Activated CD4-positive, alpha-beta memory T cell treated with anti-CD3 and anti-CD28 coated beads for 36 hours (primary cell): ENCODE measurements at places on chromosomes 1 and 21.
A peak's percentile ranks its signal among the peaks of the same experiment; 100 is the strongest.

DNA sequence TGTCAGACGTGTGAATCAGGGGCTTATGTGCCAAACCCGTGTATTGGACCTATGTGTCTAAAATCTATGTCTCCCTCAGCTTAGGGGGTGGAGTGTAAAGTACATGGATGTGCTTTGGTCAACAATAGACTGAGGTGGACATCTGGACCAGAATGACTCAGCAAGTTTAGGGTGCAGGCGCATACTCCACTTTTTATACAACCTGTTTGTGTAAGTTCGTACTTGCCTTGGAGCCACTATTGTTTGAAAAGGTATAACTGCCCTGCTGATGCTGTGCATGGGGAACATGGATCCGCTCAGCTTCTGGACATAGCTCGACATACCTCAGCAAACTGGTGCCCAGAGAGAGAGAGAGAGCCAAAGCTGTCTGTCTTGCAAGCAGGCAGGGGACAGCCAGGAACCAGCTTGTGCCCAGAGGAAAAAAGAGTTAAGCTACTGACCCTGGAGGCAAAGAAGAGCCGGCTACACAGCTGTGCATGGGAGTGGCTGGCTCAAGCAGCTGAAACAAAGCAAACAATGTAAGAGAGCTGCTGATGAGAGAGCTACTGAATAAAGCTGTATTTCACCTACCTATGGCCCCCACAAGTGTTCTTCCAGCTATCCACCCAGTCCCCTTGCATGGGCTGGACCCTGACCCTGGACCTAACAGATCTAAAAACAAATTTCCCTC, 41.2 kb downstream of the GJA5 start:
- no peak for DNase-seq
- peaks cover 10% of the 10 kb centered on the region for H3K27me3 ChIP-seq
- no peak overlapping the region for H3K4me3 ChIP-seq
- no peak overlapping the region for H3K27ac ChIP-seq
- H3K4me1 ChIP-seq, result peaks cover 16% of the 10 kb centered on the region

- no peak for DNase-seq
- no peak overlapping the region for H3K27ac ChIP-seq
- H3K4me3 ChIP-seq, result no peak overlapping the region
- peaks cover 4% of the 10 kb centered on the region for H3K4me1 ChIP-seq
- no peaks in the 10 kb centered on the region for H3K36me3 ChIP-seq
- peaks cover 37% of the 10 kb centered on the region for H3K27me3 ChIP-seq
Measured at GRCh38 chr1:171252482-171252881, 4.2 kb downstream of the FMO1 start.

- H3K27me3 ChIP-seq, result no peaks in the 10 kb centered on the region
- no peak overlapping the region for H3K4me3 ChIP-seq
- H3K36me3 ChIP-seq, result no peaks in the 10 kb centered on the region
- H3K27ac ChIP-seq, result no peak overlapping the region
- no peak for DNase-seq
Measured at GRCh38 chr1:78286686-78287085, 204.1 kb upstream of the PTGFR start.

DNA sequence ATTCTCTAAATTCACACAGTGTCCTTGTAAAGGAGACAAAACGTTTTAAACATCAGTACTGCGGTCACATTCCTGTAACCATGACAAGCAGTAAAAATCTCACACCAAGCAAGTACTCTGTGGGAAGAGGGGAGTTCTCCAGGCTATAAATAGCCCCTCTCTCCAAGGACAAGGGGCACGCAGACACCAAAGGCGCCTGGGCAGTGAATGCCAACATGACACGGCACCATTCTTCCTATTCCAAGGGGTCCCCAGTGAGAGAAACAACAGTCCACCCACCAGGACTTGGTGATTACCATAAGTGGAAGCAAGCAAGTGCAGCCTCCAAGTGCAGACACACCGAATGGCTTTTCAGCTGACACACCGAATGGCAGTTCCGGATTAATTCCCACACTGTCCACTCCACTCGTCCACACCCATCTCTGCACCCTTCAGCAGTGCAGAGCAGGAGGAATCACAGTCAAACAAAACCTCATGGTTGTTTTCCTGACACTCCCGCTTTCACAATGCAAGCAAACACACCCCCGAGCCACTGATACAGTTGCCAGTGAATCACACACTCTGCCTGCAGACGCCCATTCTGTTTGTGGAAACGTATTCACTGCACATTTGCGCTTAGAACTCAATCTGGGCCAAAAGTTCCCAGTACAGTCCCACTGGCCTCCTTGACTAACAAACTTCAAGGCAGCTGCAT, 1.8 kb downstream of the PTTG1IP start:
- DNase-seq, result peak; percentile 57
- H3K36me3 ChIP-seq, result peaks cover 4% of the 10 kb centered on the region
- peak overlapping the region; percentile 89 for H3K4me3 ChIP-seq
- peak overlapping the region; percentile 77 for H3K27ac ChIP-seq

DNA sequence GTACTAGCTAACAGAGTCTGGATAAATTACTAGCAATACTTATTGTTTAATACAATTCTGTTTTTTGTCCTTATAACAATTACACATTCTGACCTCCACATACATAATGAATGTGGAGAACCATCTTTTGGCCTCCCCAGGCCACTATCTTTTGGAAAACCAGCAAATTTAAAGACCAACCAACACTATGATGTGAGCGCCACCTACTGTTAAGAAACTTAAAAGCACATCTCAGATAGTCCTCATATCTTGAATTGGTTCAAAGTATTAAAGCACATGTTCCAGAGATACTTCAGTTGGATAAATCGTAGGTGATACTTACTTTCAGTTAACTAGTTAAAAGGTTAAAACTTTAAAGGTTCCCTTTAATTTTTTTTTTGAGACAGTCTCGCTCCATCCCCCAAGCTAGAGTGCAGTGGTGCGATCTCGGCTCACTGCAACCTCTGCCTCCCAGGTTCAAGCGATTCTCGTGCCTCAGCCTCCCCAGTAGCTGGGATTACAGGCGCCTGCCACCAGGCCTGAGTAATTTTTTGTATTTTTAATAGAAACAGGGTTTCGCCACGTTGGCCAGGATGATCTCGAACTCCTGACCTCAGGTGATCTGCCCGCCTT, 29.3 kb upstream of the USP1 start:
- no peak overlapping the region for H3K4me3 ChIP-seq
- no peaks in the 10 kb centered on the region for H3K4me1 ChIP-seq
- no peak for DNase-seq
- no peak overlapping the region for H3K27ac ChIP-seq
- H3K36me3 ChIP-seq, result no peaks in the 10 kb centered on the region
- H3K27me3 ChIP-seq, result no peaks in the 10 kb centered on the region

GRCh38 chr1:42684139-42684538, 1.9 kb downstream of the YBX1 start:
- H3K36me3 ChIP-seq, result peaks cover 45% of the 10 kb centered on the region
- H3K27ac ChIP-seq, result peak overlapping the region; percentile 91
- DNase-seq, result peak; percentile 45
- H3K4me3 ChIP-seq, result peak overlapping the region; percentile 85
- H3K27me3 ChIP-seq, result no peaks in the 10 kb centered on the region

- H3K36me3 ChIP-seq, result peaks cover 10% of the 10 kb centered on the region
- H3K4me3 ChIP-seq, result no peak overlapping the region
- DNase-seq, result no peak
- no peak overlapping the region for H3K27ac ChIP-seq
- no peaks in the 10 kb centered on the region for H3K27me3 ChIP-seq
Measured at GRCh38 chr1:85245456-85245855, 14.0 kb downstream of the C1orf52 start.

- peak overlapping the region; percentile 33 for H3K27ac ChIP-seq
- no peaks in the 10 kb centered on the region for H3K27me3 ChIP-seq
- no peaks in the 10 kb centered on the region for H3K36me3 ChIP-seq
- peaks cover 44% of the 10 kb centered on the region for H3K4me1 ChIP-seq
- peak; percentile 36 for DNase-seq
- no peak overlapping the region for H3K4me3 ChIP-seq
Measured at GRCh38 chr1:192559115-192560006, 16.2 kb upstream of the RGS1 start.

- H3K36me3 ChIP-seq, result no peaks in the 10 kb centered on the region
- peaks cover 4% of the 10 kb centered on the region for H3K27me3 ChIP-seq
- no peak overlapping the region for H3K4me3 ChIP-seq
- H3K4me1 ChIP-seq, result peaks cover 17% of the 10 kb centered on the region
- H3K27ac ChIP-seq, result no peak overlapping the region
- DNase-seq, result peak; percentile 9
Measured at GRCh38 chr1:186187601-186188000, 187.5 kb downstream of the TPR start.

- H3K27ac ChIP-seq, result no peak overlapping the region
- no peaks in the 10 kb centered on the region for H3K36me3 ChIP-seq
- peaks cover 3% of the 10 kb centered on the region for H3K4me1 ChIP-seq
Measured at GRCh38 chr1:43554444-43554992, 23.8 kb downstream of the PTPRF start.

DNA sequence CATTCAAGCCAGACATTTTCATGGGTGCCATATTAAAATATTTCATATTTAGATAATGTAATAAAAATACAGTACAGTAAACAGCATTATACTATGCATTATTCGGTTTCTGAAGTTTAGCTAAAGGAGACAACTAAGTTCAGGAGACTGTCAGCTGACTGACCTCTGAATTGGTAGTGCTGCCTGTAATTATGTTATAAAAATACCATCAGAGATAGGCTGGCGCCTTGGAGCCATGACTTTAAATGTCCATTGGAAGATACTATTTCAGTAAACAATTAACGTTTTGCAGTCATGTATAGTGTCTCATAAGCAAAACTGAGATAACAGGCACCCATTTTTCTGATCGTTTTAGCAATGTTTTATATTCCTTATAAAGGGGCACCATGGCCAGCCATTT, 11.3 kb upstream of the RAB29 start:
- DNase-seq, result no peak
- no peaks in the 10 kb centered on the region for H3K27me3 ChIP-seq
- H3K4me1 ChIP-seq, result peaks cover 7% of the 10 kb centered on the region
- H3K36me3 ChIP-seq, result peaks cover 8% of the 10 kb centered on the region
- no peak overlapping the region for H3K27ac ChIP-seq
- no peak overlapping the region for H3K4me3 ChIP-seq

DNA sequence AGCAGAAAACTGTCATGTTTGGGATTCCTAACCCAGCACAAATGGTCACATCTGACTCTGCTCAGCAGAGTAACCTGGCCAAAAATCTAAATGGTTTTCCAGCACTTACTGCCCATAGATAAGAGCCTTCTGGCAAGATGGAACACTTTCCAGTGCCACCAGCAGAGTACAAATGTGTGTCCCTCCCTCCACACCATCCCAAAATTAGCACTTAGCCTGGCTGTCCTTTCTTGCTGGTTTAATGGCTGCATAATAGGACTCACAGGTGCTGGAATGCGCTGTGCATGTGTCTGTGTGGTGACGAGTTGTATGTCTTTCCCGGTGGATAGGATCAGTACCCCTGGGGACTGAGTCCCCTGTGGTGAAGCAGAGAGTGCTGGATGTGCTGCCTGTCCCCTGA, 49.8 kb upstream of the GJB5 start:
- H3K27me3 ChIP-seq, result peaks cover 8% of the 10 kb centered on the region
- no peaks in the 10 kb centered on the region for H3K36me3 ChIP-seq
- H3K4me1 ChIP-seq, result no peaks in the 10 kb centered on the region
- no peak overlapping the region for H3K4me3 ChIP-seq
- no peak overlapping the region for H3K27ac ChIP-seq

DNA sequence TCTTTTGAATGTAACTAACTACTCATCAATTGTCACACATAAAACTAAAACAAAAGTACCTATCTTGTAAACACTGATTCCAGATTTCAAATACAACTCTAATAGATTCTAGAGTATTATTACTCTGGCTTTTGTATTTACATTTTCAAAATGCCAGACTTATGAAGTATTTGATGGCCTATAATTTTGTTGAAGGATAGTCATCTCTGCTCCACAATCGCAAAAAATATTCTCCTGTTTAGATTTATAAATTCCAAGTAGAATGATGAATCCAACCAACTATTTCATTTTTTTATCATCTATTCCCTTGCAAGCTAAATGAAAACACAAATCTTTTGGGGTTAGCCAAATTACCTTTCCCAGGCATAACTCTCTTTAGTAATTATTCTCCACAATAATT, 75.0 kb upstream of the GUCA2A start:
- no peak overlapping the region for H3K27ac ChIP-seq
- peaks cover 61% of the 10 kb centered on the region for H3K36me3 ChIP-seq
- no peak for DNase-seq
- H3K4me1 ChIP-seq, result peaks cover 29% of the 10 kb centered on the region
- no peaks in the 10 kb centered on the region for H3K27me3 ChIP-seq

- no peaks in the 10 kb centered on the region for H3K27me3 ChIP-seq
- H3K36me3 ChIP-seq, result peaks cover 15% of the 10 kb centered on the region
- no peak overlapping the region for H3K4me3 ChIP-seq
- H3K27ac ChIP-seq, result no peak overlapping the region
- H3K4me1 ChIP-seq, result peaks cover 34% of the 10 kb centered on the region
Measured at GRCh38 chr1:147169171-147169570, 3.1 kb downstream of the PRKAB2 start.

DNA sequence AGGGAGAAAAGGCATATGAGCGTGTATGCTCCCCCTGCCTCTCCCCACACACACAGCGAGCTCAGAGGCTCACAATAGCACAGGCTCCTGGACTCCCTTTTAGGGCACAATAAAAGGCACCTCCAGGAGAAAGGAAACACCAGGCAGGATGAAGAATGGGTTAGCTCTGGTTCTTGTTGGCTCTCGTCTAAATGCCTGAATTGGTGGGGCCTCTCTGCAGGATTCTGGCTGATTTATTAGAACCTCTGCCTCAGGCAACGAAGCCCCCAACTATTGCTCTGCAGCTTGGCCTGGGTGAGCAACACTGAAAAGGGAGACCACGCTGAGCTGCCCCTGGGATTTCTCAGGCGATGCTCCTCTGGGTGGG, 590.9 kb upstream of the PLXNA2 start:
- H3K27ac ChIP-seq, result no peak overlapping the region
- no peak for DNase-seq
- no peaks in the 10 kb centered on the region for H3K4me1 ChIP-seq
- no peaks in the 10 kb centered on the region for H3K27me3 ChIP-seq
- H3K4me3 ChIP-seq, result no peak overlapping the region

- DNase-seq, result no peak
- no peak overlapping the region for H3K27ac ChIP-seq
- H3K4me1 ChIP-seq, result no peaks in the 10 kb centered on the region
- no peak overlapping the region for H3K4me3 ChIP-seq
- H3K27me3 ChIP-seq, result peaks cover 2% of the 10 kb centered on the region
- H3K36me3 ChIP-seq, result no peaks in the 10 kb centered on the region
Measured at GRCh38 chr1:82991569-82991968, 1007.4 kb downstream of the TTLL7 start.

DNA sequence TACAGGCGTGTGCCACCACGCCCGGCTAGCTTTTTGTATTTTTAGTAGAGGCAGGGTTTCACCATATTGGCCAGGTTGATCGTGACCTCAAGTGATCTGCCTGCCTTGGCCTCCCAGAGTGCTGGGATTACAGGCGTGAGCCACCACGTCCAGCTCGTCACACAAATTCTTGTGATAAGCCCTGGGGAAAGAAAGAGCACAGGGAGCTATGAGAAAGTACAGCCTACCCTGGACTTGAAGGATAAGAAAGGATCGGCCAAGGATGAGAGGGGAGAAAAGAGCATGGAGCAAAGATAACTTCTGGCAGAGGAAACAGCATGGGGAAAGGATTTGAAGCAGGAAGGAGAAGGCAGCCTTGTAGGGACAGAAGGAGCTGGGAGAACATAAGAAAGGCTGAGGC, 29.2 kb downstream of the SESN2 start:
- H3K4me1 ChIP-seq, result no peaks in the 10 kb centered on the region
- H3K36me3 ChIP-seq, result no peaks in the 10 kb centered on the region
- no peaks in the 10 kb centered on the region for H3K27me3 ChIP-seq
- no peak overlapping the region for H3K27ac ChIP-seq
- H3K4me3 ChIP-seq, result no peak overlapping the region
- no peak for DNase-seq

- peaks cover 2% of the 10 kb centered on the region for H3K27me3 ChIP-seq
- DNase-seq, result no peak
- peaks cover 7% of the 10 kb centered on the region for H3K4me1 ChIP-seq
- H3K27ac ChIP-seq, result no peak overlapping the region
Measured at GRCh38 chr1:152167835-152168534, 9.0 kb upstream of the RPTN start.
